ENCODE measurements at places on chromosomes 16 and 17.

GRCh38 chr17:33084755-33085154, 93.1 kb downstream of the SPACA3 start:
- DNase-seq = no peak

- no peak for DNase-seq
Measured at GRCh38 chr17:46968224-46968834, 10.7 kb downstream of the RPRML start.

DNA sequence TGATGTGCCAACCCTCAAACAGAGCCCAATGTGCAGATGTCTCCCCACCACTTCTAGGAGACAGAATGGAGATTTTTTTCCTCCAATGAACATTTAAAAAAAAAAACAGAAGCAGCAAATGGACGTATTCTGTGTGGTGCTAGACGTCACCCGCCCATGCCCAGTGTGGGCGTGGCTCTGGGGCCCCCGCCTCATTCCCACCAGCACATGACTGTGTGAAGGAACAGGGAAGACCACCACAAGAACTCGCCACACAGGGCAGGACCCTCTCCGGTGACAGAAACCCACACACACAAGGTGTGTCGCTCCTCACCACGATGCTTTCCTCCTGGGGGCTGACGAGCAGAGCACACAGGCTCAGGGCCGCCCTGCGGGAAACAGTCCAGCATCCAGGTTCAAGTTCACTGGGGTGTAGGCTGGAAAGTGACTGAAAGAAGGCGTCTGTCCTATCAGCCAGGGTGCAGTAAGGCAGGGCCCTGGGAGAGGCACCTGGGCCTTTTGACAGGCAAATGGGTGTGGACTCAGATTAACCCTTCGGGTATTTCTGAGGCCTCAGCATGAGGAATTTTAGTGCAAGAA, 53.5 kb downstream of the KLHDC4 start:
- no peak for DNase-seq

- DNase-seq = no peak
Measured at GRCh38 chr16:47592232-47592631, 131.1 kb downstream of the PHKB start.

DNA sequence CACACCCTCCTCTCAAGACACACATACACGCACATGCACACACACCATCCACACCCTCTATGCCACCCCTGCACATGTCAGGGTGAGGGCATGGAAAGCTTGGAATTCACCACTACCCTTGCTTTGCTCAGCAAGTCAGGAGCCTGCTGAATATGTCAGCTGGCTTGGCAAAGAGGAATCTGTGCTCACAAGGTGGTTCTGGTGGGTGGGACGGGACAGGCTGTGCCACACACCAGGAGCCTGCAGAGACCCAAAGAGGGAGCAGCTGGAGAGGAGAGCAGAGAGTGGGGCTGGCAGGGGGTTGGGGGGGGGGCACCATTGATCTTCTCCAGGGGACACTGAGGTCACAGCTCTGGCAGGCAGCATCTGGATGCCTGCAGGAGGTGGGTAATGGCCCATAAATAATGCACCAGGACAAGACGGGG, 48.7 kb upstream of the NDRG4 start:
- DNase-seq = no peak

All from right renal cortex interstitium (tissue), 3 donors.